ENCODE measurements at places on chromosomes 11 and 22. TPM values are rescaled to one million over a fixed set of nuclear protein-coding genes. Genes with fewer than 3 reads are reported as not detected.

DKK3 gene
- 1,283 TPM for polyA plus RNA-seq

GRCh38 chr11:70581991-70582885 is 183.9 kb downstream of the CTTN start:
- H3K36me3 ChIP-seq: no peaks in the 10 kb centered on the region
- DNase-seq: no peak
- H3K27ac ChIP-seq: no peak overlapping the region
- no peak overlapping the region for H3K4me3 ChIP-seq
- H3K4me1 ChIP-seq: no peaks in the 10 kb centered on the region

LAYN gene
- 94.0 TPM for polyA plus RNA-seq

GRCh38 chr11:116703421-116703820 is 69.4 kb downstream of the BUD13 start:
- H3K4me1 ChIP-seq: no peaks in the 10 kb centered on the region
- H3K36me3 ChIP-seq: no peaks in the 10 kb centered on the region
- peaks cover 7% of the 10 kb centered on the region for H3K27me3 ChIP-seq
- no peak overlapping the region for H3K4me3 ChIP-seq
- no peak overlapping the region for H3K27ac ChIP-seq
- peak; percentile 2 for DNase-seq

DNA sequence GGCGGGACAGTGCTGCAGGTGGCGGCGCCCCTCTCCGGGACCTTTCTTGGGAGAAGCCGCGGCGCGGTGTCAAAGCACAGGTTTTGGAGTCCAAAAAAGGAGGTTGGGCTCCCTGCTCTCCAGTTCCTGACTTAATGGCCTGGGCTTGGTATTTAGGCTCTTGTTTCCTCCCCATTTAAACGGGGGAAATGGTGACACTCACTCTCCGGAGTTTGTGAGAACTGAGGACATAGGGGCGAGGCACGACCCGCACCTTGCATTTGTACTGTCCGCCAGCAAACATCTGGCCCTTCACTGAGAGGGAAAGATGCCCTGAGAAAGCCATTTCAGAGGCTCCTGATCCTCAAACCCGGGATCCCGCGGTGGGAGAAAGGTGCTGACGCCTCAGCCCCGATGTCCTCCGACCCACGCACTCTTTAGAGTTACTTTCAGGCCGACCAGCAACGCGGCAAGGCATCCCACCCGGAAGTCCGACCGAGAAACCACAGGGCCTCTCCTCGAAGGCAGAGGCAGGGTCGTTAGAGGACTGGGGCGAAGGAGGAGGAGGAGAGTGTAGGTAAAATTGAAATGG is 2.9 kb upstream of the WDR74 start:
- no peaks in the 10 kb centered on the region for H3K27me3 ChIP-seq
- H3K27ac ChIP-seq: peak overlapping the region; percentile 97
- H3K4me3 ChIP-seq: peak overlapping the region; percentile 43
- peaks cover 5% of the 10 kb centered on the region for H3K4me1 ChIP-seq

DNA sequence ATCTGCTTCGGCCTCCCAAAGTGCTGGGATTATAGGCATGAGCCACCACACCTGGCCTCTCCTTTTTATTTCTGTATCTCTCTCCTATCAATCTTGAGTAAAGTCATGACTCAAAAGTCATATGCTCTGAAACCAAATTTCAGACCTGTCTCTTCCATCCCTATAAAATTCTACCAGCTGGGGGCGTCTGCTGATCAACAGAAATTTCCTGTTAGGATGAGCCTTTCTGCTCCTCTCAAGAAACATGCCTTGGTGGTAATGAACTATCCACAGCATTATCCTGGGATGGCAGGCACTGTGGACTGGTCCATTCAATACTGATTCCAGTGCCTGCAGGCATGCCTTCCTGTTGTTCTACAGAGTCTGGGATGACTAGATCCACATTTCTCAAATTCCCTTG is 472.6 kb downstream of the NELL1 start:
- H3K27me3 ChIP-seq: no peaks in the 10 kb centered on the region
- H3K4me1 ChIP-seq: no peaks in the 10 kb centered on the region
- no peak overlapping the region for H3K27ac ChIP-seq
- no peak for DNase-seq
- no peak overlapping the region for H3K4me3 ChIP-seq

- H3K4me3 ChIP-seq: no peak overlapping the region
- H3K27ac ChIP-seq: no peak overlapping the region
- no peaks in the 10 kb centered on the region for H3K36me3 ChIP-seq
- DNase-seq: no peak
Measured at GRCh38 chr11:123047266-123047946, 14.5 kb downstream of the HSPA8 start.

MMP1 gene
- polyA plus RNA-seq: 40.5 TPM

DNA sequence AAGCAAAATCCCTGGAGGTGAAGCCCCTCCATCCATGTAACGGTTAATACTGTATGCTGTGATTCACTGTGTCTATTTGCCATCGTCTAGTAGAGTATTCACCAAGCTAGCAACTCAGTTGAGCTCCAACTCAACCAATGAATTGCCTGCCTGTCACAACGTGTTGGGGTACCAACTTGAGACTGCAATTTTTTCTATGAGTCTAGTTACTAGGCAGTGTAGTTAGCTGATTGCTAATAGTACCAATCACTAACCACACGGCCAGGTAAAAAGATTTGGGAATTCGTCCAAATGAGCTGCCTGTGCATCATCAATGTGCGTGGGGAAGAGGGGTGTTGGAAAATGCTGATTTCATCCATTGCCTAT is 1.0 kb upstream of the BTG4 start:
- DNase-seq: no peak
- H3K27ac ChIP-seq: no peak overlapping the region
- no peak overlapping the region for H3K4me3 ChIP-seq
- no peaks in the 10 kb centered on the region for H3K4me1 ChIP-seq
- H3K36me3 ChIP-seq: no peaks in the 10 kb centered on the region
- no peaks in the 10 kb centered on the region for H3K27me3 ChIP-seq

DNA sequence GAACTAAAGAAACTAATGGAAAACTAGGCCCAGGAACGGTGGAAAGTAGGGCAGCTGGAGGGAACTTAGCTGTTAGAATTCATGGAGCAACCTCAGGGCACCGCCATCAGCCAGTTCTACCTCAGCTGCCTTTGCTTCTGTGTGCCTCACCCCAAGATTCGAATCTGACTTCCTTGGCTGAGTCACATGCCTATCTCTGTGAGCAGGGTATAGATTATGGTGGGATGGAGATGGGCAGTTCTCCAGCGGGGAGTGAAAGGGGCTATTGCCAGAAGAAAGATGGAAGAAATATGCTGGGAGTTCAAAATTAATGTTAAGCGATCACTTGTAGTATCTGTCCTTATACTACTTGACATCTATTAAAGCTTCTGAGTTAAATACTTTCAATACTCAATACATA is 18.9 kb upstream of the VWA5A start:
- no peaks in the 10 kb centered on the region for H3K4me1 ChIP-seq
- no peak overlapping the region for H3K27ac ChIP-seq
- H3K36me3 ChIP-seq: no peaks in the 10 kb centered on the region
- H3K27me3 ChIP-seq: no peaks in the 10 kb centered on the region

DNA sequence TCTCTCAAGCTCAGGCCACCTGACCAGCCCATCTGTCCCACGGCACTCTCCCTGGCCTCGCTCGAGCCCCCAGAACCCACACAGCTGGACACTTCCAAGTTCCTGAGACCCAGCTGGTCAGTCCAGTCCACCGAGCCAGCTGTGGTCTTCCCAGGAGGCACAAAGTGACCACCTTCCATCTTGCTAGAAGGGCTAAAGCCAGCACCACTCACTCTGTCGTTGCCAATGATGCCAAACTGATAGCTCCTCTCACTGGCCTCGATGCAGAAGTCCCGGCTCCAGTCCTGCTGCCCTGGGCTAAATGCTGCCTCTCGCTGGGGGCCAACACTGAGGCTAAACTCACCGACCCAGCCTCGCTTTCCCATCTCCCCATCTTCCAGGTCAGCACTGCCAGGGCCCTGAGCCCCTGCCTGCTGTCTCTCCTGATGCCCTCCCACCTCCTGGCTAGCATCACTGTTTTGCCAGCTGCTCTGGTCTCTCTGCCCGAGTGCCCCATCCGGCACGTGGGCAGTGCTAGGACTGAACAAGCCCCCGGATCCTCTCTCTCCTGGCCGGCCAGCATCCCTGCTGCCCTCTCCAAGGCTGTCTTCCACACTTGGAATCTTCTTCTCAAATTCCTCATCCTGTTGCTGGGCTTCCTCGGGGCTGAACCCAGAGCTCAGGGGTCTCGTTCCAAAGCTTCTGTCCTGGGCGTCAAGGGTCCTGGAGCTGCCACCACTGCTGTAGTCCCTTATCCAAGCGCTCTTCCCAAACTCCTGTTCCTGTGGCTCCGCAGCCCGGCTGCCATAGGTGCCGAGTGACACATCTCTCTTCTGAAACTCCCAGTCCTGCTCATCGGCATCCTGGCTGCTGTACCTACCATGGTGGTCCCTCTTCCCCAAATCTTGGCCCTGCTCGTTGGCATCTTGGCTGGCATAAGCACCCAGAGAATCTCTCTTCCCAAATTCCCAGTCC is 15.4 kb downstream of the TNKS1BP1 start:
- DNase-seq: no peak
- H3K4me1 ChIP-seq: peaks cover 34% of the 10 kb centered on the region
- H3K27ac ChIP-seq: peak overlapping the region; percentile 83
- H3K36me3 ChIP-seq: peaks cover 27% of the 10 kb centered on the region
- no peak overlapping the region for H3K4me3 ChIP-seq
- no peaks in the 10 kb centered on the region for H3K27me3 ChIP-seq

GRCh38 chr11:130813196-130813595 is 103.1 kb downstream of the SNX19 start:
- DNase-seq: no peak
- H3K4me1 ChIP-seq: peaks cover 2% of the 10 kb centered on the region
- H3K36me3 ChIP-seq: no peaks in the 10 kb centered on the region
- no peak overlapping the region for H3K27ac ChIP-seq
- no peaks in the 10 kb centered on the region for H3K27me3 ChIP-seq

MOGAT2 gene
- polyA plus RNA-seq: not detected

- no peaks in the 10 kb centered on the region for H3K27me3 ChIP-seq
- H3K4me3 ChIP-seq: no peak overlapping the region
- no peaks in the 10 kb centered on the region for H3K4me1 ChIP-seq
- no peak for DNase-seq
Measured at GRCh38 chr22:33894515-33894914, 25.8 kb downstream of the LARGE1 start.

DNA sequence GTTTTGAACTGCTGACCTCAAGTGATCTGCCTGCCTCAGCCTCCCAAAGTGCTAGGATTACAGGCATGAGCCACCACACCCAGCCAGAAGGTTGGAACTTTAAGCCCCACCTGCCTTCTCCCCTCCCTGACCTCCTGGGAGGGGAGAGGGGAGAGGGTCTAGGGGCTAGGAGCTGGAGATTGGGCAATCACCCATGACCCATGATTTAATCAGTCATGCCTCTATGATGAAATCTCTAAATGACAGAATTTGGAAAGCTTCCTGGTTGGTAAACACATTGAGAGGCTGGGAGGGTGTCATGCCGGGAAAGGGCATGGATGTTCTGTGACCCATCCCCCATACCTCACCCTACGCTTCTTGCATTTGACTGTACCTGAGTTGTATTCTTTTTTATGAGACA is 17.1 kb upstream of the TFIP11 start:
- H3K27ac ChIP-seq: no peak overlapping the region
- DNase-seq: peak; percentile 71

DNA sequence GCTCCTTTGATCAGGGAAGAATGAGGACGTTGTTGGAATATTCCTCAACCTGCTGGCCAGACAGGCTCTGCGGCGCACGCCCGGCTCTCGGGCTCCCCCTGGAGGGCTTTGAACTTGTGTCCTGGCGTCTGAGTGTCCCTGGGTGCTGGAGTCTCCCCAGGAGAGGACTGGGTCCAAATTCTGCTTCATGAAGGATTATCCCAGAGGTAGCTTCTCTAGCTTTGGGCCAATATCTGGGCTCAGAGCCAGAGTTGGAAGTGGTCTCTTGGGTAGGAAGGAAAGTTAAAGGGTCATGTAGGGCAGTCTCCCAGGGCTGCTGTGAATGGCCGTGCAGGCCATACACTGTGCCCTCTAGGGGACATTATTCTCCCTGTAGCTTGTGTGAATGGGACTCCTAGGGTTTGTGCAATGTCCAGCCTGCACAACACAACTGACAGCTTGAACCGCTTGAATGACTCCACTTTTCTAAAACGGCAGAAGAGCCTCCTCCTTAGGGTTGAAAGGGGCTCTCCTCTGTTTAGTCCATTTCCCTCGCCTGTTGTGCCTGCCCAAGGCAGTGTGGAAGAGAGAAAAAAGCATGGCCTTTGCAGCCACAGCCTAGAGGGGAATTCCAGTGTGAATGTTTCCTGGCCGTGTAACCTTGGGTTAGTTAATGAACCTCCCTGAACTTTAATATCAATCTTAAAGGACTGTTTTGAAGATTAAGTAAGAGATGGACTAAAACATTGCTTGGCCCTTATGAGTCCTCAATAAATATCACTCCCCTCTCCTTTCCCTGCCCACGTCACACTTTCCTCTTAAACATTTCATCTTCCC is 111.2 kb upstream of the THY1 start:
- H3K27ac ChIP-seq: no peak overlapping the region
- no peaks in the 10 kb centered on the region for H3K4me1 ChIP-seq
- no peaks in the 10 kb centered on the region for H3K36me3 ChIP-seq
- peak; percentile 28 for DNase-seq
- no peak overlapping the region for H3K4me3 ChIP-seq
- peaks cover 15% of the 10 kb centered on the region for H3K27me3 ChIP-seq

OR10W1 gene
- not detected for polyA plus RNA-seq

DNA sequence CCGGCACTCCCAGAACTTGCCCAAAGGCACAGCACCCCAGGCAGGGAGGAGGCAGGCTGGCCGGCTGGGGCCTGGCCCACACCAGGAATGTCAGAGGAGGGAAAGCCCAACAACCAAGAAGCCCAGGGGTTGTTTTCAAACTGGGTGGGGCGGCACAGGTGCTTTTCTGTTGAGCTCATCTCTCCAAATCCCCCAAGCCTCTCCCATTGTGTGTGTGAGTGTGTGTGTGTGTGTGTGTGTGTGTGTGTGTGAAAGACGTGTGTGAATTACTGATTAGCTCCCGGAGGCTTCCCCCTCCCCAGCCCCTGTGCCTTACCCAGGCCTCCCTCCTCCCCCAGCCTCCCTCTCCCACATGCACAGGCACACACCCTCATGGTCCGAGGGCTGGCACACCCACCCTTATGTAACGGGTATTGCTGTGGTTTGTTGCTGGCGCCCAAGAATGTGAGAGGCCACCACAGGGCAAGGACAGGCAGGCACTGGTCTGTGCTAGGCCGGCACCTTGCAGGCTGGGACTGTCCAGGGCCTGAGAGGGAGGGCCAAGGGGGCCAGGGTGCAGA is 15.9 kb downstream of the TRIM29 start:
- no peak overlapping the region for H3K27ac ChIP-seq
- H3K4me1 ChIP-seq: no peaks in the 10 kb centered on the region
- no peaks in the 10 kb centered on the region for H3K27me3 ChIP-seq
- H3K4me3 ChIP-seq: no peak overlapping the region
- DNase-seq: no peak
- no peaks in the 10 kb centered on the region for H3K36me3 ChIP-seq

PRG3 gene
- not detected for polyA plus RNA-seq

- H3K27ac ChIP-seq: no peak overlapping the region
- no peak overlapping the region for H3K4me3 ChIP-seq
- no peaks in the 10 kb centered on the region for H3K36me3 ChIP-seq
Measured at GRCh38 chr11:127454856-127455255, 454.3 kb upstream of the KIRREL3 start.

PTPRCAP gene
- polyA plus RNA-seq: 0.05 TPM

- H3K27ac ChIP-seq: no peak overlapping the region
- no peaks in the 10 kb centered on the region for H3K4me1 ChIP-seq
- DNase-seq: no peak
- no peaks in the 10 kb centered on the region for H3K36me3 ChIP-seq
- no peaks in the 10 kb centered on the region for H3K27me3 ChIP-seq
- H3K4me3 ChIP-seq: no peak overlapping the region
Measured at GRCh38 chr22:23169043-23169406, 11.3 kb upstream of the BCR start.

ACCS gene
- 13.7 TPM for polyA plus RNA-seq

GRCh38 chr11:130874955-130875531 is 41.2 kb downstream of the SNX19 start:
- no peak overlapping the region for H3K27ac ChIP-seq
- H3K4me3 ChIP-seq: no peak overlapping the region
- no peaks in the 10 kb centered on the region for H3K27me3 ChIP-seq
- H3K4me1 ChIP-seq: peaks cover 11% of the 10 kb centered on the region
